NCI-H82 (cell line): ENCODE measurements at places on chromosomes 11 and 22.

DNA sequence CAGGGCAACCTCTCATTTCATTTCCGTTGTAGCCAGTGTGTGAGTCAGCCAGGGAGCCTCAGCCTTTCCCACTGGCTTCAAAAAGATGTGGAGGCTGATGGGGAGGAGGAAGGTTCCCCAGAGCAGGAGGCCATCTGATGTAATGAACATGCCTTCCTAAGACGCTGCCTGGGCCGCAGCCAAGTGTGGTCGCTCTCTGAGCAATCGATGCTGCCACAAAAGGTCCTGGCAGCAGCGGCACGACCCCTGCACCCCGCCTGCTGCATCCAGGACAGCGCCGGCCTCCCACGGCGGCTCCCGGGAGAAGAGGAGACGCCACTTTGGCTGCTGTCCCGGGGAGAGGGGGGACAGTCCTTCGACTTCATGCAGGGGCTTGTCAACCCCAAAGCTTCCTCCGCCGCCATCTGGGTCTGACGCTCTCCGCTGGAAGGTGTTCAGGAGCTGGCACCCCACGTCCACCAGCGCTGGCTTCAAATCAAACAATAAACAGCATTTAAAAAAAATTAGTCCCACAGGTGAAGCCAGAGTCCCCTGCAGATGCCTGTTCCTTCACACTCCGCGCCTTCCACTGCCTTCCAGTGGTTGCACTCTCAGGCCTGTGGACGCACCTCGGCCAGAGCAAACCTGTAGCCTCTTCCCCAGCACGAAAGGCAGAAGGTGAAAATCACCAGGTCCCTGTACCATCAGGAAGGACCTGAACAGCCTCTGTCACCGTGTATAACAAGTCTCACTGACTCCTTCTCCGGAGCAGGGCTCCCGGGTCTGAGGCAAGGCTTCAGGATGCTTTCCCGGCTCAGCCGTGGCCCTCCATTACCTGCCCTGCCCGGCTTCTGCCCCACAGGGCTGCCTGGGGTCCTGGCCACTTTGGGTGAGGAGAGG, 930.7 kb downstream of the BRD1 start:
- no peak for DNase-seq

DNA sequence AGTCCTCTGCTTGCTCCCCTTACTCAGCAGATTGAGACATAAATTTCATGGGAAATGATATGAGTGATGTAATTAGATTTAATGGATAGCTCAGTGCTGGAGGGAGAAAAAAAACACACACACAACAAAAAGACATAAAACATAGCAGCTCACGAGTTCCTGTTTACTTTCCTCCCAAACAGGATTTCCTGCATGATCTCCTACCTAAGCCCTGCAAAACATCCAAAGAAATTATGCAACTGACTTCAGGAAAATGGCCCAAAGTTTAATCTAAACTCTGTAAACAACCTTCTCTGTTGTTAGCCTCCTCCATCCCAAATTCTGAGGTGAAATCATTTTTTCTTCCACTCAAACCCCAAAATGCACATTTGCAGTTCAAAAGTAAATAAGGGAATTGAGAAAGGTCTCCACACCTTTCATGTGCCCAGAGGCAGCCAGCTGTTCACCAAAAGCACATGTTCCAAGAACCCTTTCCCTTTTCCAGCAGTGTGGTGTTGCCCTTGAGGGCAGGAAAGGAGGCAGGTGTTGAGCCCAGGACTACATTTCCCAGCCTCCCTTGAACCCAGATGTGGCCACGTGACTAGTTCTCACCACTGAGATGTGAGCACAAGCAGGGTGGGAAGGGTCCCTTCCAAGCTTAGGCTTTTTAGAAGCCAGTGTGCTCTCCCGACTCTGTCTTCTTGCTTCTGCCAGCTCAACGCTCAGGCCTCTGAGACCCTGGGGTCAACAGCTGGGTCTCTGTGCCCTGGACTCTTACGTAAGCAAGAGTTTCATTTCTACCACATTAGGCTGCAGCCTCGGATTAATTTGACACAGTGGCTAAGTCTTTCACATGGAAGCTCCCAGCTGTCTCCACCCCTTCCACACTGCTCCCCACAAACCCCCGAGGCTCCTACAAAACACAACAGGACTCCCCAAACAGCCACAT, 301.2 kb downstream of the CTTN start:
- DNase-seq: peak; percentile 72

GRCh38 chr11:68282141-68282860, 10.5 kb upstream of the C11orf24 start:
- no peak for DNase-seq

GRCh38 chr11:15969701-15970329, 386.5 kb downstream of the SOX6 start:
- no peak for DNase-seq

DNA sequence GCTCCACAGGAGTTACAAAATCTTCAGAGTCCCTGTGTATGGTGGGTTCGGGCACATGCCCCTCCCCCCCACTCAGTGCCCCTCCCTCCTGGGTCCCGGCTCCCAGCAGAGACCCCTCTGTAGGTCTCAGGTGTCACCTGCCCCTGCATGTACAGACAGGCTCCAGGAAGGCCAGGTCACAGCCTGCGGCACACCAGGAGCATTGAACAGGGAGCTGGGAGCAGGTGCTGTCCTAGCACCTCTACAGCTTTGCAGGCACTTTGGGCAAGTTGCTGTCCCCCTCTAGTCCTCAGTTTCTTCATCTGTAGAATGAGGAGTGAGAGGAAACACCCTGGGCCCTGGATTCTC, 80.1 kb upstream of the RTL6 start:
- DNase-seq: no peak
